ENCODE measurements at places on chromosomes 7 and 10.
A peak's percentile ranks its signal among the peaks of the same experiment; 100 is the strongest.

- DNase-seq: no peak
These were observed 2.3 kb downstream of the MCM7 start for GRCh38 chr7:100098913-100099312.

- DNase-seq: no peak
These were observed 90.2 kb upstream of the CUX1 start for GRCh38 chr7:101727184-101727583.

GRCh38 chr7:124918662-124919061 is 11.0 kb downstream of the POT1 start:
- no peak for DNase-seq

GRCh38 chr10:61760943-61761824 is 98.5 kb downstream of the CABCOCO1 start:
- DNase-seq: peak; percentile 83

DNA sequence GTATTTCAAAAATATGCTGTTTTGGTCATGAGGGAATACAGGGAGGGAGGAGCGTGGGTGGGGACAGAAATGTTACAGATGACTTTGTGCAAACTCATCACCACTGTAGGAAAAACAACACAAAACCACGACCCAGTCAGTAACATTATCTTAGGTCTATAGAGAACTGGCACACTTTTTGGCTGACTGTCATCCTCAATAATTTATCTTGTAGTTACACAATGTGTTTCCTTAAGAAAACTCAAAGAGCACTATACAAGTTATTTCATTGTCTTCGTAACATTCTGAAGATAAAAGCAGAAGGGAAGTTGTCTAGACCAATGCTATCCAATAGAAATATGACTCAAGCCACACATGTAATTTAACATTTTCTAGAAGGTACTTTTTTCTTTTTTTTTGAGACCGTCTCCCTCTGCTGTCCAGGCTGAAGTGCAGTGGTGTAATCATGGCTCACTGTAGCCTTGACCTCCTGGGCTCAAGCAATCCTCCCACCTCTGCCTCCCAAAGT is 16.9 kb upstream of the CDK14 start:
- DNase-seq: peak; percentile 65

GRCh38 chr7:30255064-30255769 is 29.2 kb upstream of the ZNRF2 start:
- no peak for DNase-seq

DNA sequence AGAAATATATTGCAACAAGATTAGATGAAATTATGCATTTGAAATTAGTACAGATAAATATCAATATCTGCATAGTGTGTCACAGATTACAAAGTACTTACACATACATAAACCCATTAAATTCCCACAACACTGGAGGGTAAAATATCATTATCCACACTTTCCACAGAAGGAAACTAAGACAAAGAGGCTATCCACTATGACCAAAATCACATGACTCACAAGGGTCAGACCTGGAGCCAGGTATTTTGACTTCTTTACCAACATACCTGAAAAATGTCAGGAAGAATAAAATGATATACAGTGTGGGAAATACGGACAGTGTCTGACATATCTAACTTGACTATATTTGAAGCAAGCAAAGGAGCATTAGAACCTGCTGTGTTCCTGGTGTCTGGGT is 34.1 kb downstream of the HYCC1 start:
- DNase-seq: peak; percentile 31

GRCh38 chr7:120951826-120952225 is 1.2 kb downstream of the ING3 start:
- DNase-seq: no peak

- no peak for DNase-seq
These were observed 20.5 kb downstream of the EIF3B start for GRCh38 chr7:2374830-2375728.

- no peak for DNase-seq
These were observed 68.4 kb downstream of the SLIT1 start for GRCh38 chr10:97117372-97117771.

DNA sequence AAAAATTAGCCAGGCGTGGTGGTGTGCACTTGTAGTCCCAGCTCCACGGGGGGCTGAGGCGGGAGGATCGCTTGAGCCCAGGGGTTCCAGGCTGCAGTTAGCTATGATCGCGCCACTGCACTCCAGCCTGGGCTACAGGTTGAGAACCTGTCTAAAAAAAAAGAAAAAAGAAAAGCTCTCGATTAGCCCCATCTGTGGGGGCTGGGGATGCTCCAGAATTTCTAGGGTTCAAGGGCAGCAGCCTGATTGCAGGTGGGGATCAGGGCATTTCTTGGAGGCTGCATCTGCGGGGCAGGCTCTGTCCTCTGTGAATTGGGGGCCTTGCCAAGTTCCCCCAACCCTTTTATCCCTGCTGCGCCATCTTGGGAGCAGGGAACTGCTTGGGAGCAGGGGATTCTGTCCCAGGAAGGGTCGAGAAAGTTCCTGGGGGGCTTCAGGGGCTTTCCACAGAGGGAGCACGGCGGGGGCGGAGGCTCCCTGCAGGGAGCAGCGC is 651 bp upstream of the ARPC1A start:
- no peak for DNase-seq

GRCh38 chr7:47786557-47787248 is 161.6 kb downstream of the PKD1L1 start:
- DNase-seq: peak; percentile 99

- peak; percentile 63 for DNase-seq
These were observed 38.3 kb downstream of the LRRC72 start for GRCh38 chr7:16564909-16565426.

DNA sequence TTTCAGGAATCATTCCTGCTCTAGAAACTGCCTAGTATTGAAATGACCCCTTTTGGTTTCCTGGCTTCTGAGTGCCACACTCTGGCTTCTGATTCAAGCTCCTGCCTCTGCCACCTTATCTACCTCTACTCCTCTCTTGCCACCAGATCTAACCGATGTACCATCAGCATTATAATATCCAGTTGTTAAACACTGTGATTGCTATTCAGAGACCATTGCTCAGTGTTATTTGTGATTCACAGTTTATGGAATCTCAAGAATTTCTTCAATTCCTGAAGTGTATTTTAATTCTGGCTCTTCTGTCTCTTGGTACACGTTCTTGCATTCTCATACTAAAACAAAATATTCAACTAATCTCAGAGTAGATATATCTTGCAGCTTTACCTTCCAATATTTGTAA is 88.7 kb downstream of the DYNC1I1 start:
- DNase-seq: no peak

- no peak for DNase-seq
These were observed 7.8 kb downstream of the PDZD7 start for GRCh38 chr10:101022967-101023705.

DNA sequence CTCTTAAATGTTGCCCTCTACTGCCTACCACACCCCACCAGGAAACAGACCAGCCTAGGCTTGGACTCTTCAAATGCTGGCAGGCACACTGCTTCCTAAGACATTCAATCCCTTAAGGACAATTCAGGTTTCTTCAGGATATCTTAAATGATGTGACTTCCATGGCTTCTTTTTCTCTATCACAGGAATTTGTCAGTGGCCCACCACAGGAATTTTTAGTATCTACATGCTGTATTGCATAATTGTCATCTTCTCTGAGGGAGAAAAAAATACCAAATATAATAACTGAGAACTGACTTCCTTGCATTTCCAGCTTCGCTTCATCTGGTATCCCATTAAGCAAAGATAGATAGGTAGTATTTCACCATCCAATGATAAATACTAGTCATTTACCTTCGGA is 129.3 kb downstream of the WNT2 start:
- DNase-seq: peak; percentile 11

DNA sequence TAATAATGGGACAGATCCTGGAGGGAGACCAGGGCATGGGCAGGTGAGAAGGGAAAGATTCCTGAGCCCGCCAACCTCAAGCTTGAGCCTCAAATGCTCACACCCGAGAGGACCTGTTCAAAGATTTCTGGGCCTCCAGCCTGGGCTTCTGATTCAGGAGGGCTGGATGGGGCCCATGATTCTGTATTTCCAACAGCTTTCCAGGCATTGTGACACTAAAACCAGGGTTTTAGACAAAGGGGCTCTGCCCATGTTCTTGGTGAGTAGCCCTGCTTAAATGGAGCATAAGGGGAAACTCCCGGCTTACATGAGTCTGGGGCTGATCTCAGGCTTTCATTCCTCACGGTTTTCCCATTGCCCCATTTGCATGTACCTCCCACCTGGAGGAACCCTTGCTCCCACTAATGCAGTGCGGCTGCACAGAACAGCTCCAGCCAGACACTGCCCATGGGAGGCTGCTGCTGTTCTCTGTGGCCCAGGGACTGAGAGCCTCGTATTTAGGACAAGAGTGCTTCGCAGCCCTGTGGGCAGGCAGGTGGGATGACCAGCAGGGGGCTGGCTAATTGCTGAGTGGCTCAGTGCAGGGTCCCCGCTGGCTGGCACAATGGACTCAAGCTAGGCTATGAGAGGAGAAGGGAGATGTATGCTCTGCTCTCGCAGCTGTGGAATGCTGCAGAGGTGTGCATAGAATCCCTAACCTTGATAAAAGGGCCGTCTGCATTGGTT is 135.3 kb upstream of the COBL start:
- DNase-seq: no peak

GRCh38 chr10:34734918-34735317 is 80.2 kb downstream of the PARD3 start:
- no peak for DNase-seq

GRCh38 chr10:22630234-22631174 is 83.9 kb downstream of the PIP4K2A start:
- peak; percentile 63 for DNase-seq

GRCh38 chr7:121402701-121403100 is 6.6 kb upstream of the FAM3C start:
- no peak for DNase-seq

DNA sequence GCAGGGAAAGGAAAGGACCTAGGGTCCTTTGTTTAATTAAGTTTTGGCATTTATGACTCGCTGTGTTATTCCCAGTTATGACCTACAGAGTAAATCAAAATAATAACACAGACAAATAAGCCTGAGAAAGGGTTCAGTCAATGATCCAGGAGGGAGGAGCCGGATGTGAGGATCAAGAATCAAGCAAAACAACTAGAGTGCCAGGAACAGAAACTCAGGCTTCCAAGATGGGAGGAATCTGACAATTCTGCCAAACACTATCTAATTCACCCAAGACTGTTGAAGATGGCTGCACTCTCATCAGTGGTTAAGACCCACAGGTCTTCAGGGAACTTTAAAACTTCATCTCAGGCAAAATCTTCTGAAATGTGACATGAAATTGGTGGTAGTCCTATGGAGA is 50.3 kb upstream of the PIP4K2A start:
- no peak for DNase-seq

DNA sequence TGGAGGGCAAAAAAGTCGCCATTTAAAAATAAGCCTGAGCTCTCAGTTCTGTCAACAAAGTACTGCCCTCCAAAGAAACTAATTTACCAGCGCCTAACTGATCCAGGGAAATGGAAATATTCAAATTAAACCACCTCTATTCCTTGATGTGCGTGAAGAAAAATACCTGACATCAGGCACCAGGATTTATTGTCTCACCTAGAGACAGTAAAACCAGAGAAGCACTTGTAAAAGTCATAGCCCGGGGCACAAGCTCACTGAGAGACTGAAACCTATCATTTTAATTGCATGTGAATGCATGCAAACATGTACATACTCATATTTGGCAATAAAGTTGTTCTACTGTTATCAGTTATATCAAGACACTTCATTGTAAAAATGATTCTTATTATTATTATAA is 147.3 kb upstream of the VSTM2A start:
- no peak for DNase-seq

- no peak for DNase-seq
These were observed 502.2 kb downstream of the ARL4A start for GRCh38 chr7:13189668-13190067.

Data from HCEC 1CT (cell line).